IMR-90 (cell line): ENCODE measurements at places on chromosomes 11 and 22.
A peak's percentile ranks its signal among the peaks of the same experiment; 100 is the strongest.

GRCh38 chr11:495537-495931, 11.5 kb downstream of the RNH1 start:
- peak; percentile 51 for DNase-seq

DNA sequence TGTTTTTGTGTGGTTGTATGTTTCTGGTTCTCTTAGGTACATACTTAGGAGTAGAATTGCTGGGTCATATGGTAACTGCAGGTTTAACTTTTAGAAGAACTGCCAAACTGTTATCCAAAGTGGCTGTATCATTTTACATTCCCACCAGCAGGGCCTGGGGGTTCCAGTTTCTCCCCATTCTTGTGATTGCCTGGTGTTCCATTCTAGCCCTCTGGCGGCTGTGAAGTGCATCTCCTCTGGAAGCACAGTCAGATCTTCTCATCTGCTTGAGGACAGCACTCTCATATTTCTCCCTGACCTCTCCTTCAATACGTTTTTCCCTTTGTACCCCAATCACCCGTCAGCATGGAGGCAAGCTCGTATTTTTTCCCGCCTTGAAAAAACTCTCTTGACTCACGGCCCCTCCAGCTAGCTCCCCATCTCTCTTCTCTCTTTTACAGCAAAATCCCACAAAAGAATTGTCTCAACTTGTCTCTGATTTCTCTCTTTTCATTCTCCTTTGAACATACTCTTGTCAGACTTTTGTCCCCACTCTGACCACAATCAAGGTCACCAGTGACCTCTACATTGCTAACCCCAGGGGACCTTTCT, 56.8 kb upstream of the THY1 start:
- peak; percentile 65 for DNase-seq

GRCh38 chr22:22992474-22992873, 77.8 kb upstream of the GNAZ start:
- DNase-seq, result no peak

DNA sequence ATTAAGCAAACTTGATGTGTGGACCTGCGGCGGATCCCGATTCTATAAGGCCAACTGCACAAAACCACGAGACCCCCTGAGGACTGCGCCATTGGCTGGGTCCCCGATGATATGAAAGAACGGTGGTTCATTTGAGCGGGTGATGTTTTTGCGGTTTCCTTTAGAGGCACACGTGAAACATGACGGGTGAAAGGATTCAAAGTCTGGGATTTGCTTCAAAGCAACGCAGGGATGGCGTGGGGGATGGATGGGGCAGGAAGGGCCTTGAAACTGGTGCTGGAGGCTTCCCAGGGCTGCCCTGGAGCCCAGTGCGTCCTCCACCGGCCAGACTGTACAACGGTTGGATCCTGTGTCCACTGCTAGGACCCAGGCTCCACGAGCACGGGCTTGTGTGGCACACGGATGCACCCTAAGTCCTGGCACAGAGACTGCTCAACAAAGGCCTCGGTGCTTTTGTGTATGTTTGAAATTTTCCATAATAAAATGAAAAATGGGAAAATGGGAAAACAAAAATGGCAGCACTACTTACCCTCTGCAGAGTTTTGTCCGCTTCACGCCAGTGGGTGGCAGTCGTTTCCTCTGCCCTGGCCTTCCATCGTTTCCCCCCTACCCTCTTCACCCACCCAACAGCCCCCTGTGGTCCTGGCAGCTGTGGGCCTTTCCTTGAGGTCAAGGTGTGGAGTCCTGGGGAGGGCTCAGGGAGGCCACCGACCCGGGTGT, 3.6 kb downstream of the ASCL2 start:
- no peak for DNase-seq

- DNase-seq, result no peak
These were observed 17.6 kb upstream of the MOB2 start for GRCh38 chr11:1504138-1504537.

GRCh38 chr22:37907036-37907954, 1.2 kb downstream of the MICALL1 start:
- DNase-seq, result peak; percentile 15

DNA sequence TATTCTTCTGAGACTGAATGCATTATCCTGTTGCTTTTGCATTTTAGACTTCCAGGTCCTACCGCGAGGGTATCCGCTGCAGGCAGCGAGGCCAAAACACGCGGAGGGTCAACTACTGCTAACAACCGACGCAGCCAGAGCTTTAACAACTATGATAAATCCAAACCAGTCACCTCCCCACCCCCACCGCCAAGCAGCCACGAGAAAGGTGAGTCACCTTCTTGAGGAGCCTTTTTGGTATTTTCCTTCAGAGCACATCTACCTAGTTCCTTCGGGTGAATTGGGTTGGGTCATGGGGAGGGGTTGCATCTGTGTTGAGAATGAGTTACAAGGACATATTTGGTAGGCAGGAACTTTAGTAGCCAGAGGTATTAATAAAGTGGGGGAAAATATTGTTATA, 179.8 kb downstream of the NAV2 start:
- DNase-seq, result no peak

DNA sequence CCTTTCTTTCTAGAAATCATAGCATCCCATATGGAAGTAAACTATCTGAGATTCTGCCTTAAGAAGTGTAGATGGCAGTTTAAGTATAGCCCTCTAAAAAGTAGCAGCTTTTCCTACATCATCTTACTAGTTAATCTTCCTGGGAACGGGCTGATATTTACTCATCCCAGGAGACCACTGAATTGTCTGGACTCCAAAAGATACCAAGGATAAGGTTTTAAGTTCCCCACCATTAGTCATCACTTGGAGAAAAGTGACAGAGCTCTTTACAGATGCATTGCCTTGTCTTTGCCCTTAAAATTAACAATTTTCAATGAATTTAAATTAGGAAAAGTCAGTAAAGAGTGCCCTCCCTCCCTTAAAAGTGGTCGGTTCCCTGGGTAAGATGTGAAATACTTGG, 129.5 kb downstream of the MAML2 start:
- peak; percentile 87 for DNase-seq

DNA sequence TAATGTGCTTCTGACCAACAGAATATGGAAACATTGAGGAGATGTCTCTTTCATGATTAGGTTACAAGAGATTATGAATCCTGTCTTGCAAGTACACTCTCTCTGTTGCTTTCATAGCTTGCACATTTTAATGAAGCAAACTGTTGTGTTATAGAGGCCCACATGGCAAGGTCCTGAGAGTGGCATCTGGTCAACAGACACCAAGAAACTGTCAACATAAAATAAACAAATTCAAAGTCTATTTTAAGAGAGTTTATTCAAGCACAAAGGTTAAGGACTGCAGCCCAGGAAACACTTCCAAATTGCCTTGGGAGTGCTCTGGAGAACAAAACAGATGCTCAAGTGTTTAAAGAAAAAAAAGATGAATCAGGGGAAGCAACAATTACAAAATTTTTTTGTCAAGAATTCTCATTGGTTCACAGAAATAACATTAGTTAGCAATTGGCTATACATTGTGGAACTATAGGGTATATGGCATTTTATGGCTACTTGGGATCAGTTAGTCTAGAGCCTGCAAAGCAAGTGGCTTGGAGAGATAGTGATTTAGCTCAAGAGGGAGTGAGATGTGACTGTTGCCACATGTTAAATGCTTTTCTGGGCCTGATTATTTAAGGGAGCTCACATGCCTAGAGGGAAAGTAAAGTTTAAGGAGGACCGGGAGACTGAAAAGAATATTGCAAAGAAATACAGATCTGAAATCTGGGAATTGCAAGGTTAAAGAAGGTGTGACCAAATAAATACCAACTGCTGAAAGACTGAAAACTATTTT, 54.6 kb downstream of the CTSC start:
- no peak for DNase-seq

DNA sequence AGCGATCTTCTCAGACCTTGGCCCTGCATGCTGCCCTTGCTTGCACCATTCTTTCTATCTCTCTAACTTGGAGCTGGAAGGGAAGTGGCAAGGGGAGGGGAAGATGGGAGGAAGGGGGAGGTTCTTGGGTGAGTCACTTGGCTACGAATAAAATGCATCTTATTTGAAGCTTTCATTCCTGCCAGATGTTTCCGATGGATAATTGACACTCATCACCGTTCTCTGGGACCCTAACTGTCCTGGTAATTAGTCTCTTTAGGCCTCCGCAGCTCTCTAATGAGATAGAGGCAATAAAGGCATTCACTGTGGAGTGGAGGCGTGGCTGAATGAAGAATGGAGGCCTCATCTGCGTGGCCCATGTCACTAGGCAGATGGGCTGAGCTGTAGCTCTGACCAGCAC, 960.1 kb downstream of the NTM start:
- DNase-seq, result peak; percentile 23

DNA sequence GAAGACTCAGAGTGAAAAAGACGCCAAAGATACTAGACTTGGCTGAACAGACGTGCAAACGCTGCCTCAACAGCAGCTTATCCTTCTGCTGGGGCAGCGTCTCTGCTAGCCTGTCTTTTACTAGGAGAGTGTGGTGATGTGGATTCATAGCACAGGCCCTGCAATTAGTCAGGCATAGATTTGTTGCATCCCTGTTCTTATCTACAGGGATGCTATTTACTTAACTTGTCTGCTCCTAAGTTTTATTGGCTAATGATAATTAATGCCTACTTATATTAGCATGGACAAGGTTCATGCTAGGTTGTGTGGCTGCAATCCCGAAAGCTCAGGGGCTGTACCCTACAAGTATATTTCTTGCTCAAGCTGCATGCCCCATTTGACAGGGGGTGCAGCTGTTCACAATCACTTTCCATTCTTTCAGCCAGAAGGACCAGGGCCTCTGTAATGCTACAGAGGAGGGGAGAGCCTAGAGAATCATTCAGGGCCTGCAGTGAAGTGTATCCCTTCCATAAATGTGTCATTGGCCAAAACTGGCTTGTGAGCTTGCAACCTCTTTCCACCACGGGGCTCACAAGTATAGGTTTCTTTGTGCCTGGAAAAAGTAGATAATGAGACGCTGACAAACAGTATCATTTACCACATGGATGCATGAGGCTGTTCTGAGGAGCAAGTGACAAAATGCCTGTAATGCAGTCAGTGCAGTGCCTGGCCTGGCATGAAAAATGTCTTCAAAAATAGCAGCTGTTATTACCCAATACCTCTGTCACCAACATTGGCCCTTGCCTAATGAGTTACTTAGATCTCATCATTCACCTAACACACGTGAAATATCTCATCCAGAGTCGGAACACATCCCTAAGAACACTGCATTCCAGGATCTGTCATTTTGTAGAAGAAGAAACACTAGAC, 685.8 kb upstream of the API5 start:
- DNase-seq, result no peak

GRCh38 chr22:25847451-25847850, 105.5 kb downstream of the MYO18B start:
- DNase-seq, result no peak

DNA sequence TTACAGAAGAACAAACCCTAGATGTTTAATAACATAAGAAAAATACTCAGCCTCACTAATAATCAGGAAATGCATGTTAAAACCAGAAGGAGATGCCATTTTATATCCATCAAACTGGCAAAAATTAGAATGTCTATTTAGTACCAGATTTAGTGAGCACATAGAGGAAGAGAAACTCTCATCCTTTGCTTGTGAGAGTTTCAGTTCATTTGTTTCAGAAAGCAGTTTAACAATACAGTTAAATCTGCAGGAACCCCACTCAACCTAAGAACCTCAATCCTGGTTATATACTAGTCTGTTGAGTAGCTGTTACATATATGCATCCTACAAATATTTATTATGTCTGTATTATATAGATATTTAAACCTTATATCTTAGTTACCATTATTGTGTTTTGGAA, 172.6 kb downstream of the WNT11 start:
- DNase-seq, result no peak

- DNase-seq, result peak; percentile 52
These were observed 1.3 kb upstream of the HDAC10 start for GRCh38 chr22:50252082-50253045.

DNA sequence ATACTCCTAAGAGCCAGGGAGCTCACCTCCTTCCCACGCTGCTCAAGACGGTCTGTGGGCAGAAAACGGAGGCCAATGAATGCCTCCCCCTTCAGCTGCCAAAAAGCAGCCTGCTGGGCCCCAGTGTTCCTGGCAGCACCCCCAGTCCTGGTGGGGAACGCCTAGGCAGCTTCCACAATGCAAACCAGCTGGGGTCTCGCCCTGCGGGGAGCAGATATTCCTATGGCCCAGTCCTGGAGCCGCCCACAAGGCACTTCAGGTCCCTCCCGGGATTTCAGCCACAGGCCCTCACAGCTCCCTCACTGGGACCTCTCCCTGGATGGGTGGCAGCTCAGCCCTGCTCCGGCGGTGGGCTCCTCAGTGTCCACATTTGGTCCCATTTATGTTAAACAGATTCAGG, 29.2 kb downstream of the A4GALT start:
- no peak for DNase-seq

DNA sequence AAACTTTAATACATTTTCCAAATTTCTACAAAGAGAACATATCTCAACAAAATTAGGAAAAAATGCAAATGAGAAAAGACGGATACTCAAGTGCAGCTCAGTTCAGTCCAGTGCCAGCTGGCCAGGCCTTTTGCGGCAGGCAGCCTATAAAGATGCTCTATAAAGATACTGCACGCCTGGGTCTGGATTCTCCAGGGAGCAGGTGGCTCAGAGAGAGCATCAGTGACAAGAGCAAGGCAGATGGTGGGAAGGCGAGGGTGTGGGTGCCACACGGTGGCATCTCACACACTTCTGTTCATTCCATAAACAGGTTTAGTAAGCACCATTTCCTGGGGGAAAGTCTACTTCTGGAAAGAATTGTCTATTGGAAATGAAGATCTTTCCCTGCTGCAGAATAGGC, 18.1 kb upstream of the SCN3B start:
- no peak for DNase-seq

- peak; percentile 34 for DNase-seq
These were observed 35.7 kb upstream of the GAB2 start for GRCh38 chr11:78453140-78453935.

GRCh38 chr22:36702842-36703215, 723 bp downstream of the CACNG2 start:
- no peak for DNase-seq
